Right renal pelvis (tissue), 4 donors: ENCODE measurements at places on chromosomes 6 and 20.

- no peak for DNase-seq
Measured at GRCh38 chr6:82783587-82784236, 281.9 kb downstream of the UBE3D start.

GRCh38 chr6:4186385-4186784, 51.0 kb upstream of the ECI2 start:
- no peak for DNase-seq

GRCh38 chr6:169960003-169960344, 208.6 kb downstream of the ERMARD start:
- no peak for DNase-seq

DNA sequence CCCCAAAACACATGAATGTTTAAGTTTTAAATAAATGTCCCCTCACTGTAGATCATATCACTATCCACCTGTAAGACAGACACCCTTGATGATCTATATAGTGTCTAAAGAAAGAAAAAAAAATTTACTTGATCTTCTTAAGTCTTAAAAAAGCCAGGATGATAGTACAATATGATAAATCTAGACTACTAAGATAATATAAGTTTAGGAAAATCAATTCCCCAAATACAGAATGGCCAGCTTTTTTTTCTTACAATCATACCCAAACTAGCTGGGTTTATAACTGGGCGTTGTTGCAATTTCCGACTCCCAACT, 14.4 kb downstream of the ZNF217 start:
- no peak for DNase-seq

GRCh38 chr20:2101057-2101864, at the start of gene STK35:
STK35 (plus strand) TSS chr20:2101827; CDS start chr20:2101882, 55 bp downstream.
- DNase-seq: no peak

DNA sequence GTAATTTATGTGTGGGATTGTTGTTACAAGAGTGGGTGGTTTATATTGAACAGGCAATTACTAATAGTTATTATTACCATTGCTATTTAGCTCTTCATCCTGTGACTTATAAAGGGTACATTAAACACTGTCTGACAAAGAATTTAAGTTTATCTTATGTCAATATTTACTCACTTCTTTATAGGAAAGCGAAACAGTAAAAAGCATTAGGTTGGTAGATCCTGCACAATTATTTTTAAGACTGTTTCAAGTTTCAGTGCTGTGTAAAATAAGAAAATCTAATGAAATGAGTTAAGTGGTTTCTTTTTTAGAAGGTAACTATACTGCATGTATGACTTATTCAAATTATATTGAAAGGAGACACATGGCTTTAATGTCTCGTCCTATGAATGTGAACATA, 135.8 kb upstream of the MAP3K7 start:
- no peak for DNase-seq

DNA sequence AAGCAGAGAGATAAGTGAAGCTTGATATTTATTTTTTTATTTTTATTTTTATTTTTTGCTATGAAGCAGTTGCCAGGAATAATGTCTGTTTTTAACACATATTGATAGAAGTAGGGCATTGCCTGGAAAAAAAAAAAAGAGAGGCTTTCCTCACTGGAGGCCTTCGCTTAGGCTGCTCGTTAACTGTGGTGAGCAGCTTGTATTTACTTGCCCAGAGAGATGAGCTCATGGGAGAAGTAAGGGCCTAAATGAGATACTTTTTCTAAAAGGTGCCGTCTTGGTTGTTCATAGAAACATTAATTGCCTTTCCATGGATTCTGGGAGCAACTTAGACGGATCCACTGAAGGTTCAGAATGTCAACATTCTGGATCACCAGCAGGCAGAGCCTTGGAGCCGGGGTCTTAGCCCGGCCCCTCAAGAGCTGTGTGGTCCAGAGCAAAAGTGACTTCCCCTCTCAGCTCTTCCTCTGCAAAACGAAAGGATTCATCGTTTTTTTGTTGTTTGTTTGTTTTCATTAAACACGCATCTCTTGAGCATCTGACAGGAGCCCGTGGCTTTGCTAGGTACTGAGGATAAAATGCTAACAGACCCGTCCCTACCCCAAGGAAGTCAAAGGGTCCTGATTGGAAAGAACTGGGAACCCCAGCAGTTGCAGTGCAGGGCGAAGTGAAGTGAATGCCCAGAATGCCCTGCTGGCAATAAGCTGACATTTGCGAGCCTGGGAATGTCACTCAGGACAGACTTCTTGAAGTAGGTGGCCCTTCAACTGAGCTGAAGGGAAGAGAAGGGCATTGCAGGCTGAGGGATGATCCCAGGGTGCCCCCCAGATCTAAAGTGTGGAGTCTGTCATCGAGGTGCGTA, 138.5 kb downstream of the ZDHHC14 start:
- no peak for DNase-seq

DNA sequence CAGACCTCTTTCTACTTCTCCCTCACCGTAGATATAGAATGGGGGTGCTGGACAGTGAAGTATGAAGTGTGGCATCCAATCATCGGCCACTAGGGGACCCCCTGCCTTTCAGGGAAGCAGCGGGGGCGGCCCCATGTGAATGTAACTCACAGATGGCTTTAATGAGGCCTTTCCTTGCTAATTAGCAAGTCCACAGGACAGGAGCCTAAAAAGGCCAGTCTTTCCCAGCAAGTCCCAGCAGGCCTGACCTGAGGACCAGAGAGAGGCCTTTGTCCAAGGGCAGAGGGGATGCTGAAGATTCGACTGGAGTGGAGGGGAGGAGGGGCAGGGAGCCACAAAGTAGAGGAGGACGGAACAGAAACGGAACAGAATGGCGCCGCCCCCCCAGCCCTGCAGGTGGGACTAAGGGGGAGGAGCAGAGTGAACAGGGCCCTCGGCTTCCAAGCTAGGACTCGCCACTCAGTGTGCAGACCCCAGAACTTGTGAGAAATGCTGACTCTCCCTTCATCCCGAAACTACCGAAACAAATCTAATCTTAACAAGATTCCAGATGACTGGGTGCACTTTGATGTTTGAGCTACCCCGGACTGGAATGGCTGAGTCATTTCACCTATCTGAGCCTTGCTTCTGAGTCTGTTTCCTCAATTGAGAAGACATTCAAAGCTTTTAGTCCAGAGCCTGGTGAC, 5.8 kb downstream of the C6orf132 start:
- DNase-seq: no peak

DNA sequence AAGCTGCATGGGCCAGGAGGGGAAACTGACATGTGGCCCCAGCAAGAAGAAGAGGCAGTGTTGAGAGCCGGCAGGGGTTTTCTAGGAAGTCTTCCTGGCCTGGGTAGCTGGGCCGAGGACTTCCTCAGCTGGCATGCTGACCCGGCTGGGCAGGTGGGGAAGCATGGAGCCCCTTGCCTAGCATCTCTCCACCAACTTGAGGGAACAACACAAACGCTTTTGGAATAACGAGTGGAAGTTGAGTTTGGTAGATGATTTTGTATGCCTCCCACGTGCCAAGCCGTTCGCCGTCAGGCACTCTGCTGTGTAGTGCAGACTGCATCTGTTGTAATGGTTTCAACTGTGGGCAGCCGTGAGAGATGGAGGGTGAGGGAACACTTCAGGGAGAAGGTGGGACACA, 7.3 kb downstream of the TMEM181 start:
- DNase-seq: no peak

GRCh38 chr6:134317471-134318131, at the start of gene SGK1:
SGK1 (minus strand) TSS chr6:134318112; CDS start chr6:134317460, 652 bp downstream.
- no peak for DNase-seq
